NCI-H1417 treated with DMSO at 0.1 percent for 48 hours (cell line): ENCODE measurements at places on chromosomes 11 and 22.

DNA sequence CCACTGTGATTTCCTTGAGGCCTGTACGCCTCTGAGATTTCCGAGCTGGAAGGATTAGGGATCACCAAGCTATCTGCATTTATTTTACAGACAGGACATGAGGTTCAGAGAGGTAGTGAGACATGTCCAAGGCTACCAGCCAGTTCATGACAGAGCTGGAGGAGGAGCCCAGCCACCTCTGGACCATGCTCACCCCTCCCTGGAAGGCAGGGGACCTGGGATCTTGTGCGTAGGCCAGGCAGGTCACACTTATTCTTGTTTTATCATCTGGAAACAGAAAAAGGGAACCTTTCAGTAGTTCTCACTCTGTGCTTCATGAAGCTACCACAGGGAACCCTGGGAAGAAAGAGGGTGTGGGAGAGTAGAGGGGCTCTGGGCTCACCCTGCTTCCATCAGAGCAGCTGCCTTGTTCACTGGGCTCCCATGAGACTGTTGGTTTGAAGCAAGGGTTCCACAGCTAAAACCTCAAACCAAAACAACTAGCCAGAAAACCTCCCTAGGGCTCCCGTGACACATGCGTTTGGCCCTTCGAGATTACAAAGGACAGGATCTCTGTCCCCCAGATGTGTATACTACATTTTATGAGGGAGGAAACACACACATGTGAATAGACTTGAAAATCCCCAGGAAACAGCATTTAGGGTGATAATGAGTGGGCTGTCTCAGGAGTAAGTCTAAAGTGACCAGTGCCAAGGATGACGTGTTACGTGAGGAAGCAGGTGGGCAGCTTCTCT, 106.4 kb downstream of the DSCAML1 start:
- no peak for DNase-seq

DNA sequence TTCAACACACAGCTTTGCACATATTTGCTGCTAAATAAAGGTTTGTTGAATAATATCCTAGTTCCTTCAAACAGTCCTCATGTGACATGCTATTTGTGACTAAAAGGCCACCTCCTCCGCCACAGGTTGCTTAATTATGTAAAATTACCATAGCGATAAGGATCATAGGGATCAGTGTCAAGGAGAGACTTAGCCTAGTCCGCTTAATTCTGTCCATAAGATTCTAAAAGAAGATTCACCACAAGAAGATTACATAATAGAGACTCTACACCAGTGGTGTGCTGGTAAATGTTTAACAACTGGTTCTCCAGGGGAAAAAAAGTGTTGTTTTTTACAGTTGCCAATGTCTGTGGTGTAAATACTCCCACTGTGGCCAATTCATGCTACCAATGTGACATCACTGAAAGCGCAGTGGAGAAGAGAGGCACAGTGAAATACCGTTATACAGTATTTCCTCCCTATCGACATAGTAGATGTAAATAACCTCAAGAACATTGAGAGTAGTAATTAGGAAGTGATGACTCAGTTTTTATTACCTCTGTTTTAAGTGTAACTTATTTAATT, 4.2 kb upstream of the CHRDL2 start:
- no peak for DNase-seq

DNA sequence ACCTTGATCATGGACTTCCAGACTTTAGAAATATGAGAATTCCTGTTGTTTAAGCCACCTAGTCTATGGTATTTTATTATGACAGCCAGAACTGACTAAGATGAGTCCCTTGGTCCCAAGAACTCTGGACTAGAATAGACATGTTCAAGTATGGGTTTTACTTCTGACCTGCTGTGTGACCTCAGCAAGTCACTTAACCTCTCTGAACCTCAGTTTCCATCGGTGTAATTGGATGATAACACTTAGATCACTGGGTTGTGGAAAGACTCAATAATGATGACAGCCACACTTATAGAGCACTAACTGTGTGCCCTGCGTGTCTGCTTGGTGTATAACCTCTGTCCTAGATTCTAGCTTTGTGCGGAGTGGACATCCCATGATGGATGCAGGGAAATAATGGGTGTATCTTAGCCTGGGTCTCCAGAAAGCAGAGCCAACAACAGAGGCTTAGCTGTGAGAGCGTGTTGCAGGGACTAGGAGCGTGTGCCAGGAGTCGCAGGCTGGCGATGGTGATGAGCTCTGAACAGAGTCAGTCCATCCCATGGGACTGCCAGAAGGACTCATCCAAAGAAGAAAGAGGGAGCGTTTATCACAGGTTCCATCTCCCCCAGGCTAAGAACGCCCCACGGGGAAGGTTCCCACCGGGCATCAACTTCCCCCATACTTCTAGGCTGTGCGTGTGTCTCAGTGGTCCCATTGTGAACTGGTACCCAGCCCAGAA, 93.2 kb upstream of the TP53I11 start:
- DNase-seq = no peak

GRCh38 chr22:46031066-46031465, 54.1 kb upstream of the WNT7B start:
- DNase-seq = no peak

DNA sequence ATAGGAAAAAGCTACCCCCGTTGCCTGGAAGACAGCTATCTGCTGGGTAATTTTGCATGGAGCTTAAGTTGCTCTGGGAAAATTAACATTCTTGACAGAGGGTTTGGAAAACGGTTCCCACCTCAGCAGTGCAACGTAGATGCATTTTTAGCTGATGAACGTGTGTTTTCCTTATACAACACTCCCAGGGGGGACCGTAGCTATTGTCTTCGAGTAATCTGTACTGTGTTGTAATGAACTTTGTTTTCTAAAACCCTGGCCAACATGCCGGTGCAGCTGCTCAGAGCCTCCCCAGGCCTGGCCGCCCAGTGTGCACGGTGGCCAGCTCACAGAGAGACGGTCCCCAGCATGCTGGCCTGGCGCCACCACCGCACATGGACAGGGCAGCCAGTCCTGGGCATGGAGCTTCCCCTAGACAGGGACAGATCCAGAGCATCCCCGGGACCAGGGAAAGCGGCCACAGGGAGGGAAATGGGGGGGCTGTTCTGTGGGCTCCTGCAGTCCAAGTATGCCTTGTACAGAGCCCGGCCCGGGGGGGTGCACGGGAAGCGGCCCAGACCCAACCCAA, 2.2 kb downstream of the TNNT3 start:
- DNase-seq = no peak

DNA sequence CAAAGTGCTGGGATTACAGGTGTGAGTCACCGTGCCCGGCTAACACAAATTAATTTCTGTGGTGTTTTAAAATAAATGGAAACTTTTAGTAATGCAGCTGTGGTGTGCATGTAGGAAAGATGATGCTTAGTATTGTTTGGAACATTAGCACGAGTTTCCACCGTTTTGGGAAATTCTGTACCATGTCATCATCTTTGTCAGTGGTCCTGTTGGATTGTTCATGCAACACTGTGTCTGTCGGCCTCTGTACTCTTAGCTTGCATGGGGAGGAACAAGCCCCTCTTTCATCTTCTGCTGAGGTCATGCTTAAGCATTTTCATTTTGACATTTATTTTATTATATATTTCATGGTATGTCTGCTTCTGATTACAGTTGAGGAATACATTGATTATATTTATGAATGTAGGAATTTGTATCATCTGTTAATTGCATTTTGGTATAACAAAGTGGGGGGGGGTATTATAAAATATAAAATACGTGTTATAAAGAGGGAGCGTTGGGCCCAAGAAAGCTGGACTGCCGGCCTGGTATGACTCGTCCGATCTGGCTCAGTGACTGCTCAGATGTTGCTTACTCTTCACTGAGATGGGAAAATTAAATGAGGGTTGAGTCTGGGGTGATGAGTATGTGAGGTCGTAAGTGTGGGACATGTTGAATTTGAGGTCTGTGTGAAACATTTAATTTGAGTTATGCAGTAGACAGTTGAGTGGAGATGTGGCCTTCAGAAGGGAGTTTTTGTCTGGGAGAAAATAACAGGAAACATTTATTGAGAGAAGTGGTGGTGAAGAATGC, 28.7 kb downstream of the CECR2 start:
- DNase-seq = no peak

- no peak for DNase-seq
Measured at GRCh38 chr22:46686221-46687047, 51.6 kb downstream of the CERK start.

- no peak for DNase-seq
Measured at GRCh38 chr11:114713756-114714155, 35.4 kb downstream of the NXPE2 start.

GRCh38 chr11:64230985-64231365, 627 bp downstream of the DNAJC4 start:
- DNase-seq = no peak

DNA sequence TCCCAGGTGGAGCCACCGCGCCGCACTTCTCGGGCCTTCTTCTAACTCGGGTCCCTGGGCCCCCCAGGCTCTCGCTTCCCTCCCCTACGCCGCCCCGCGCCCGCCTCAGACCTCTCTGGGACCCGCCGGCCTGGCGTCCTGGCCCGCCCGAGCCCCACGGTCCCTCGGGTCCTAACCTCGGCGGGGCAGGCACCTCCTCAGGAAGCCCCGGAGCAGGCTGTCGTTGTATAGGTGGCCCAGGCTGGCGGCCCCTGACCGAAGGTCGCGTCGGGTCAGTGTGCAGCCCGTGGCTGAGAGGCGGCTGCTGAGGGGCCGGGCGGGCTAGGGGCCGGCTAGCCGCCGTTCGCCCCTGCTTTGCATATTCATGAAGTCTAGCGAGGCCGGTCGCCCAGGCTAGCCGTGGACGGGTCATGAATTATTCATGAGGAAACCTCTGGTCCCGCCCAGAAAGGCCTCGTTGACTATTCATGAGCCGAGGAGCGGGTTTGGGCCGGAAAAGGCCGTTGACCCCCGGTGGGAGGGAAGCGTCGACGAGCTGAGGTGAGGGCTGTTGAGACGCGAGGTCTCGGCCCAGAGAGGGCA, at the start of gene HORMAD2:
TSS of gene HORMAD2 (plus strand) at position 513 of the 582 bp plus-strand sequence. CDS start 13,489 bp downstream, outside the sequence.
- no peak for DNase-seq

DNA sequence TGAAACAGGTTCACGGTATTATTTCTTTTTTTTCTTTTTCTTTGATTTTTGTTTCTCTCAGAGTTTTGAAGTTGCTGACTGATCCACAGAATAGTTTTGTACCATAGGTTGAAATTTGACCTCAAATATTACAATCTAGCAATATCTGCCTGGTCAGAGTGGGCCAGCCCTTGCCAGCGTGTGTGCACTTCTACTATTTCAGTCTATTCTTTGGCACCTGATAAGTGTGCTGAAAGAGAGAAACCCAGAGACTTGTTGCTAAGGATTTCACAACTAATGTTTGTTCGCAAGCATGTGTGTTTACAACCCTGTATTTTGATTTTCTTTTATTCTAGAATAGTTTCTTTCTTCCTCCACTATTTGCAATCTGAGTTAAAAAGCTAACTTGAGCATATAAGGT, 1125.2 kb upstream of the CNTN5 start:
- no peak for DNase-seq
